ENCODE measurements at places on chromosomes 2 and 18. TPM values are rescaled to one million over a fixed set of nuclear protein-coding genes. Genes with fewer than 3 reads are reported as not detected.

GCG gene
- not detected for total RNA-seq

ALPP gene
- total RNA-seq, result 18.1 TPM

UGT1A3 gene
- total RNA-seq, result 0.09 TPM

RPS27A gene
- 2,627 TPM for total RNA-seq

LAMA3 gene
- total RNA-seq, result 64.3 TPM

KDM3A gene
- total RNA-seq, result 20.6 TPM

NLRC4 gene
- total RNA-seq, result 0.11 TPM

SMC6 gene
- 28.2 TPM for total RNA-seq

CHST10 gene
- total RNA-seq, result 15.1 TPM

ROCK1 gene
- total RNA-seq, result 19.3 TPM

THADA gene
- total RNA-seq, result 21.7 TPM

CYTIP gene
- total RNA-seq, result 0.08 TPM

RBM44 gene
- total RNA-seq, result 0.16 TPM

OTOF gene
- 0.11 TPM for total RNA-seq

DSG1 gene
- total RNA-seq, result not detected

AGAP1 gene
- 21.5 TPM for total RNA-seq

GREB1L gene
- total RNA-seq, result 5.4 TPM

POTEC gene
- not detected for total RNA-seq

M1AP gene
- total RNA-seq, result not detected

PLGLB1 gene
- total RNA-seq, result 0.44 TPM

RIOK3 gene
- total RNA-seq, result 30.2 TPM

CCDC178 gene
- total RNA-seq, result not detected

EVA1A gene
- total RNA-seq, result 8.3 TPM

XPO1 gene
- 126 TPM for total RNA-seq

SCN7A gene
- not detected for total RNA-seq
